ENCODE measurements at places on chromosomes 5 and 9. TPM values are rescaled to one million over a fixed set of nuclear protein-coding genes. Genes with fewer than 3 reads are reported as not detected.

GRCh38 chr5:151617841-151618710, 26.9 kb upstream of the FAT2 start:
- DNase-seq: no peak

DNA sequence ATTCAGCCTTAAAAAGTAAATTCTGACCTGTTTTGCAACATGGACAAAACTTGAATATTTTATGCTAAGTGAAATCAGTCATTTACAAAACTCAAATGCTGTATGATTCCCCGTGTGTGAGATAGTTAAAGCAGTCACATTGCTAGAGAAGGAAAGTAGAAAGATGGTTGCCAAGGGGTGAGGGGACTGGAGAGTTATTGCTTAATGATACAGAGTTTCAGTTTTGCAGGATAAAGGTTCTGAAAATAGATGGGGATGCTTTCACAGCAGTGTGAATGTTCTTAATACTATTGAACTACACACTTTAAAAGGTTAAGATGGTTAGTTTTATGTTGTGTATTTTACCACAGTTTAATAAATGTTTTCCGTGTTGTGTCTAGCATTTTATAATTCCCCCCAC, 51.2 kb downstream of the SGCD start:
- no peak for DNase-seq

- DNase-seq: no peak
These were observed 25.8 kb upstream of the S1PR3 start for GRCh38 chr9:88965473-88965872.

DNA sequence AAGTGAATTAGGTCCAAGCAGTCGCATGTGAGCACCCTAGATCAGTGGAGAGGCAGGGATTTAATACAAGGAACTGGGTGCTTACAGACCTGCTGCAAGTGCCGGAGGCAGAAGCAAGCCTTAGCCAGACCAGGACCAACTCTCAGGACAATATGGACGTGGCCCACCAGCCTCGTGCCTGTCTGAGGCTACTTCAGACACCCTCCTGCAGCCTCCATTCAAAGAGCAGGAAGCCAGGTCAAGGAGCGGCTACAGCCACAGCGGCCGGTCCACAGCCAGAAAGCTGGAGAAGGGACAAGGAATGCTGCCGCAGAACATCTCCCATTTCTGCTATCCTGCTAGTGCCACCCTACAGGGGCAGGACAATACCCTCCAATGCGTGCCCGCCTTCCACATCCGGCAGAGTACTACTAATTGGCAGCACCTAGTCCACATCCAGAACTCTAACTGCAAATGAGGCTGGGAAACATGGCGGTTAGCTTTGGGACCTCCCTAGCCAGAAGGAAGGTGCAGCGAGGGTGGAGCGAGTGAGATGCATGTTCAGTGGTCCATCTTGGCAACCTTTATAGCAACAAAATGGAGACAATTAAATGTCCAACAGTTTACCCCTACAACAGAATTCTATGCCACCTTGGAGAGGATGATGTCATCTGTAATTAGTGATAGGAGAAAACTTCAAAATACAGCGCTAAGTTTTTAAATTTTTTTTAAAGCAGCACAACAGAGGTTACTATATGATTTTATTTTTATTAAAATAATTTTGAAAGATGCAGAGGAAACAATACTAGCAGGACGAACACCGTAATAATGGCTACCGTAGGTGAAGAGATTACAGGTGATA, 1.0 kb upstream of the ALDH1B1 start:
- DNase-seq: no peak

DNA sequence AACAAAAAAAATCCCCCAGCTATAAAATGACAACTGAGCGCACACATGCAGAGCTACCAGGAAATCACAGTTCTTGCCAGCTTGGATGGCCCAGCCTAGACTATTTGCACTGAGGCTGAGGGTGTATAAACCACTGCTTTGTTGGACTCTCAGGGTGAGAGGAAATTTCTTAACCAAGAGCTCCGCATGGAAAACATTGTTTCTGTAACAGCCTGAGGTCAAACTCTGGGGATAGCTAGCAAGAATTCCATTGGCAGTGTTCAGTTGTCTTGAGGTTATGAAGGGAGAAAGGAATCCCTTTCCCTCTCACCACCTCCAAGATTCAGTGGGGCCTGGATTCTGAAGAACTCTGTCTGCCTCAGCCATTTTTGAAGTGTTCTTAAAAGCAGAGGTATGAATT, 360.0 kb downstream of the OSTF1 start:
- no peak for DNase-seq

DNA sequence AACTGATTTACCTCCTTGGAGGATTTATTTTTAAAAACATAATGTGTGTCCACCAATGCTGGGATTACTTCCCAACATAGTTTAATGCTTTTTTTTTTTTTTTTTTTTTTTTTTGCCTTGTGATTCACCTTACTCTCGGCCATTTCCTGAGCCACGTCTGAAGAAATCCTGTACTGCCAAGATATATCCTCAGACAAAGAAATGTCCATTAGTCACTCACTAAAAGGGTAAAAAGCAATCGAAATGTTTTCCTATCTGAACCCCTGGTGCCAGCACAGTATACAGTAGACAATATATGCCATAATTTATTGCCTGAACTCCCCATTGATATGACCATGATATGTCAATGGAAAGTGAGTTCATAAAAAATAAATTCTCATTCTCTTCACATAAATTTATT, 344.1 kb downstream of the BNC2 start:
- no peak for DNase-seq

DNA sequence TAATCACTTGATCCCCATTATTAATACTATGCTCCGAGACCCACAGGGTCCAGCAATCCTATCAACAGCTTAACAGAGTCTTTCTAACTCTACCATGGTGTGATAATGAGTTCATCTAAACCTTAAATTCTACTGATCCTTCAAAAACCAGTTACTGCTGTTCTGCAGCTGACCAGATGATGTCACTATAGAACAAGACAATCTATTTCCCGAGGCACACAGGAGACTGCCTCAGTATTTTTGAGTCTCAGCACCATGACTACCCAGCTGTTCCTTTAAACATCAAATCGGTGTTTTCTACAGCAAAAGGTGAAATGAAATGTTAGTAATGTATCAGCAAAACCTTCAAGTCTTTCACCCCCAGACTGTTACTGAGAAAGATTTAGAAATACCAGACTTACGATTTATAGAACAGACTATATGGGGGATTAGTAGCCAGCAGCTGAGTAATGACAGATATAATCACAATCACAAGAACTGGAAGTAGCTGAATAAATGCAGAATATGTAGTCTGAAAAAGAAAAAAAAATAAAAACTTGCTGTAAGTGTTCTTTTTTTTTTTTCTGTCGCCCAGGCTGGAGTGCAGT, 16.9 kb downstream of the DNAJC18 start:
- peak; percentile 72 for DNase-seq

DNA sequence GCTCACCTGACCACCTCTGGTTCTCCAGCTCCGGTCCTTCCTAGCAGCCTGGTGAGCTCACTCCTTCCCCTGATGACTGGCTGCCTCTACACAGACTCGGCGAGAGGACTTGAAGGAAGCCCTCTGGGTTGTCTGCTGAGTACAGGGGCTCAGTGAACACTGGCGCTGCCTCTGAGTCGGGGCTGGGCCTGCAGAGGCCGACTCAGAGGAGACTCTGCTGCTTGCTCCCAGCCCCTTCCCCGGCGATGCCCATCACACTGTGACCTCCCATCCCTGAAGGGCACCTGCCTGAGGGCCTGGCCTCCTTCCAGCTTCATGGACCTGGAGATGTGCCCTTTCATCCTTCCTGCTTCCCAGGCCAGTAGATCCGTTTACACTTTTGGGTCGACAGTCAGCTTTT, 22.0 kb downstream of the CRB2 start:
- no peak for DNase-seq

- DNase-seq: peak; percentile 42
These were observed 8.3 kb upstream of the TEX48 start for GRCh38 chr9:114690308-114690707.

GRCh38 chr5:124832510-124832909, 86.1 kb upstream of the ZNF608 start:
- no peak for DNase-seq

- DNase-seq: no peak
These were observed 123.6 kb downstream of the TEX10 start for GRCh38 chr9:100229136-100229535.

GRCh38 chr5:6905423-6905822, 192.2 kb downstream of the TENT4A start:
- no peak for DNase-seq

GRCh38 chr5:54804086-54804485, 181.3 kb downstream of the ESM1 start:
- DNase-seq: no peak

GRCh38 chr5:111848476-111848875, 91.5 kb upstream of the NREP start:
- no peak for DNase-seq

- no peak for DNase-seq
These were observed 263.7 kb downstream of the CEMIP2 start for GRCh38 chr9:71504636-71505035.

DNA sequence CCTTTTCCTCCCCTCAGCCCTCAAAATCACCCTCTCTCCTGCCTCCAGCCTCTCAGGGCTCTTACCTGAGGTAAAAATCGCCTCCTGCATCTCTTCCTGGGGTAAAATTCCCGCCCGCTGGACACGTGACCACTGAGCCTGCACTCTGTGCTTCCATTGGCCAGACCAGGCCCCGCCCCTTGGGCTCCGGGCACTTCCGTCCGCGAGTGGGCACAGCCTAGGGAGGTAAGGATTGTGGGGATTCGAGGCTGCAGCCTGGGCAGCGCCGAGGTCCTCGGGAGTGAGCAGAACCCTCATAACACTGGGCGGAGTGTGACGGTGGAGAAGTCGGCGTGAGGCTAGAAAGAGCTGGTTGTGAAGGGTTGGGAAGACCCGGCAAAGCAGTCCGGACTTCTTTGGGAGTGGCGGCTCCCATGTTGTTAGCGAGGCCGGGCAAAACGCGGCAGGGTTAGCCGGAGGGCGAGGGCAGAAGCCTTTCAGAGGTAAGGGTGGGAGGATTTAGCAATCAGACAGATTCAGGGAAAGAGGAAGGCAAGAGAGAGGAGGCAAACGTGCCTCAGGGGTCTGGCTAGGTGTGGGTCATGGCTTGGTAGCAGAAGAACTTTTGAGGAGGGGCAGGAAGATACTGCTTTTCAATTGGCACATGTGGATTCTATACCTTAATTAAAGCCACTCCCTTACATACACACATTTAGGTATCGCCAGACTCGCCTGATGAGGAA, at the start of gene SHOC1:
SHOC1 (minus strand) TSS at position 103 of the 722 bp plus-strand sequence. CDS start 3,519 bp downstream, outside the sequence.
- DNase-seq: no peak

DNA sequence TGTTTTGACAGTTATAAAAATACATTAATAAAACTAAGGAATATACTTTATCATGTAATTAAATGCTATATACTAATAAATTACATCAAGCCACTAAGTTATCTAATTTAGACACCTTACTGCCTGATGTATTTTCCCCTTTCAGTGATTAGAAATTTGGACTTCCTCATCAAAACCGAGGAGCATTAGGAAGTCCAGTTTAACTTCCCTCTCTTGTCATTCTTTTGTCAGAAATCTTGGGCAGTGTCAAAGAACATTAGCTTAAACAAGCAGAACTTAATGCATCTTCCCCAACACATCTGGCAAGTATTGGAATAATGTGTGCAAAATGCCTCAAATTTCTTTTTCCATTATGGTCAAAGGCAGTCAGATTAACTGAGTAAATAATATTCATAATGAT, 81.6 kb downstream of the PLPP1 start:
- DNase-seq: no peak

DNA sequence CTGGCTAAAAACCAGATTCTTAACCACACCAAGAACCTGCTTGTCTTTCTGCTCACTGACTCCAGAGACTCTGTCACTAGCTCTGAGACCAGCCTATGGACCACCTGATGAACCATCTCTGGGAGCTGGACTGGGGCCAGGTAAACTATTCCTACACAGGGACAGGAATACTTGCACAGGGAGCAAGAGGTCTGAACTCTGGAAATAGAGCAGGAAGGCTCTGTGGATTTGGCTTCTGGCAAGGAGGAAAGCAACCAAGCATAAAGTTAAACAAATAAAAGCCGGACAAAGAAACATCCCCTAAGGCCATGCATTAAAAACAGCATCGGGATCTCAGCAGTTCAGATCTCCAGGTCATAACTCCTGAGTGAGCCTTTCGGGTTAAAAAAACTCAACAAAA, 5.6 kb upstream of the SPARC start:
- no peak for DNase-seq

GRCh38 chr5:12772276-12772675, 868.0 kb upstream of the CTNND2 start:
- no peak for DNase-seq

DNA sequence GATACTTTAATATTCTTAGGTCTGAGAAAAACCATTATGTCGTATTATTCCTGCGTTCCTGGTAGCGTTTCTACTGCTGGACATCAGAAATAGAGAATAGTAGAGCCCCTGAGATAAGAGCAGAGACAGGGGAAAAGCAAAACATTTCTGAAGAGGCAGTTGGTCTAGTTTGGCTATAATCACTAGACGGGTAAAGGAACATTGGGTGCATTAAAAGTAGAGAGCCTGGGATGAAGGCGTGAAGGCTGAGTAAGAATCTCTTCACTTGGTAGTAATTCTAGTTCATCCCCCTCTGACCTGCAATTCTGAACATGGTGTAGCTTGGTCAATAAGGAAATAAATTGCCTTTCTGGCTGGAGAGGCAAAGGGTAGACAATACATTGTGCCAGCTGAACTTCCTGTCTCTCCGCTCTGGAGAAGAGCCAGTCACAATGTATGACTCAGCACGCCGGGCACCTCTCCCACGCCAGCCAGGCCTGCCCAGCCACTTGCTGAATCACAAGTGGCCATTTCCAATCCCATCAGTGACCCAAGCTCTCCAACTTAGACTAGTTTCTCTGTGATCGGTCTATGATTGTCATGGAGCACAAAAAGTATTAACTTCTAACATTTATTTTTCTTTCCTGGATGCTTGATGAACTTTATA, 75.4 kb downstream of the STK32A start:
- no peak for DNase-seq

DNA sequence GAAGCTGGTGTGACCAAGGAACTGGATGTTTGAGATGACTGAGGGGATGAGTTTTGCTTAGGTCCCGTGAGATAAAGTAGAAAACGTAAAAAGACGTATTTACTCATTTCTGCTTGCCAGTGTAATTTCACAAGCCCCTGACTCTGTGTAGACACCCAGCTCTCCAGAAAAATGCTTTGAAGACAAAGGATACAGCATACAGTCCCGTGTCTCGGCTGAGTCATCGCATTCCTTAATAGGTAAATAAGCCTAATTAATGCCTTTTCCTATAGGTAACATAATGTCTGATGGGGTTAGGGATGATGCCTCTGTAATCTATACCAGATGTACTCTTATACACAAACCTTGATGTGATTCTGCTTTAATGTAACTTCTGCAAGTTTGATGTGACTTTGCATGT, 20.2 kb downstream of the S100Z start:
- no peak for DNase-seq

SPATA31A6 gene
- total RNA-seq: not detected

NDUFS4 gene
- total RNA-seq: 69.2 TPM

BARHL1 gene
- total RNA-seq: not detected

Data from activated CD8-positive, alpha-beta T cell treated with anti-CD3 and anti-CD28 coated beads for 36 hours (primary cell).